Activated CD8-positive, alpha-beta memory T cell treated with anti-CD3 and anti-CD28 coated beads for 1 hour (primary cell): ENCODE measurements at places on chromosomes 13 and 19.

DNA sequence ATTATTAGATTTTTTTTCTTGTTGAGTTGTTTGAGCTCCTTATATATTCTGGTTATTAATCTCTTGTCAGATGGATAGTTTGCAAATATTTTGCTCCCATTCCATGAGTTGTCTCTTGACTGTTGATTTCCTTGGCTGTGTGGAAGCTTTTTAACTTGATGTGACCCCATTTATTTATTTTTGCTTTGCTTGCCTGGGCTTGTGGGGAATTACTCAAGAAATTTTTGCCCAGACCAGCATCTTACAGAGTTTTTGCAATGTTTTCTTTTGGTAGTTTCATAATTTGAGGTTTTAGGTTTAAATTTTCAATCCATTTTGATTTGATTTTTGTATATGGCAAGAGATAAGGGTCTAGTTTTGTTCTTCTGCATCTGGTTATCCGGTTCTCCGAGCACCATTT lies 124.7 kb downstream of the PCCA start:
- no peak for DNase-seq

DNA sequence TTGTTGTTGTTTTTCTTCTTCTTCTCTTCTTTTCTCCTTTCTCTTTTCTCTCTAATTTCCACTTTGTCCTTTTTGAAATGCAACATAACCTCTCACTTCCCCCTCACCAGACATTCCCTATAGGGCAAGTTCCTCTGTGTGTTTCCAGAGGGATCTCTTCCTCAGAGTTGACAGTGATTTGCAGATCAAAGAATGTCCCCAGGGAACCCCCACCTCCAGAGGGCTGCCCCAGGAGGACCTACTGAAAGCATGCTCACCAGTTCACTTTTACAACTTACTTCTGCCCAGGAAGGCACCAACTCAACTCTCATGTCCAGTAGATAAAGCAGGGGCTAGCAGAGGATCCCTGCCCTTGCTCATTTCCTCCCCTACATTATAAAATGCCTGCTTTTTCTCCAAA lies 1648.0 kb downstream of the PCDH9 start:
- no peak for DNase-seq

GRCh38 chr13:108708921-108709320 lies 79.5 kb downstream of the MYO16 start:
- DNase-seq = no peak

GRCh38 chr13:52994051-52994450 lies 34.6 kb upstream of the OLFM4 start:
- no peak for DNase-seq

DNA sequence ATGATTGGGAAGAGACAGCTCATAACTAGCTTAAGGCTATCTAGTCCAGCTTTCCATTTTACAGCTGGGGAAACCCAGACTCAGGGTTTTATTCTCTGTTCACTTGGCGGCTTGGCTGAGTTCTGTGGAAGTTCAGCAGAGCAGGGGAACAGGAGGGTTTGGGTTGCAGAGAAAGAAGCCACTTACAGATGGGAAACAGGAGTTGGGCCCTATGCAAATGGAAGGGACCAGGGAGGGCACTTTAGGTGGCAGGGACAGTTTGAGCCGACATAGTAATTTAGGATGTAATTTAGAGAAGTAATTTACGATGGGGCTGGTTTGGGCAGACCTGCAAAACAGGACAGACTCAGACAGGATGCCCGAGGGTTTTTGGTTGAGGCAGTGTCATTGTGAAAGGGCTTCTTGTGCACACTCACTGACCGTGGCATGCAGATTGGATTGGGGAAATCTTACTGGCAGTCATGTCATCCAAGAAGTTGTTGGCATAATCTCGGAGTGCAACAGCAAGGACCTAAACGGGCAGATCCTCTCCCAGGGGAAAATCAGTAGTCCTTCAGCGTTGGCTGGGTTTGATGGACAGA lies 47.3 kb upstream of the GPR183 start:
- no peak for DNase-seq

GRCh38 chr13:99737481-99738245 lies 233.9 kb downstream of the ZIC5 start:
- no peak for DNase-seq

DNA sequence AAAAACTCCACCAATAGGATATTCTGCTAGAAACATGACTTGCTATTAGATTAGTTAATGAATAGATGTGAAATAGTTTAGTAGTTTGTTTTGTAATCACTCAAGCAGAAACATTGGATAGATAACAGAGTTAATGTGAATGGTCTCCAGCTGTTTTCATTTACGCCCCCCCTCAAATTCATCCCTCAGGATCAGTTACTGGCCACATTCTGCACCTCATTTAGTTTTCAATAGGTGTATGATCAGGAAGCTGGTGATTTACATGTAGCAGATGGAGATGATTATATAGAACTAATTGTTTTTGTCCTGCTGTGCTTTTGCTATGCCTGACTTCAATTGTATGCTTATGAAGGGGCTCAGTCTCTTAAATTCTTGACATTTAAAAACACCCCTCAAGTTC lies 759.0 kb downstream of the SLITRK6 start:
- no peak for DNase-seq

GRCh38 chr19:34495416-34495815 lies 13.9 kb downstream of the WTIP start:
- no peak for DNase-seq

GRCh38 chr19:19465436-19466070 lies 49.8 kb downstream of the TSSK6 start:
- no peak for DNase-seq

- DNase-seq = no peak
Observed at GRCh38 chr19:23409392-23410048, 14.2 kb upstream of the ZNF91 start.

DNA sequence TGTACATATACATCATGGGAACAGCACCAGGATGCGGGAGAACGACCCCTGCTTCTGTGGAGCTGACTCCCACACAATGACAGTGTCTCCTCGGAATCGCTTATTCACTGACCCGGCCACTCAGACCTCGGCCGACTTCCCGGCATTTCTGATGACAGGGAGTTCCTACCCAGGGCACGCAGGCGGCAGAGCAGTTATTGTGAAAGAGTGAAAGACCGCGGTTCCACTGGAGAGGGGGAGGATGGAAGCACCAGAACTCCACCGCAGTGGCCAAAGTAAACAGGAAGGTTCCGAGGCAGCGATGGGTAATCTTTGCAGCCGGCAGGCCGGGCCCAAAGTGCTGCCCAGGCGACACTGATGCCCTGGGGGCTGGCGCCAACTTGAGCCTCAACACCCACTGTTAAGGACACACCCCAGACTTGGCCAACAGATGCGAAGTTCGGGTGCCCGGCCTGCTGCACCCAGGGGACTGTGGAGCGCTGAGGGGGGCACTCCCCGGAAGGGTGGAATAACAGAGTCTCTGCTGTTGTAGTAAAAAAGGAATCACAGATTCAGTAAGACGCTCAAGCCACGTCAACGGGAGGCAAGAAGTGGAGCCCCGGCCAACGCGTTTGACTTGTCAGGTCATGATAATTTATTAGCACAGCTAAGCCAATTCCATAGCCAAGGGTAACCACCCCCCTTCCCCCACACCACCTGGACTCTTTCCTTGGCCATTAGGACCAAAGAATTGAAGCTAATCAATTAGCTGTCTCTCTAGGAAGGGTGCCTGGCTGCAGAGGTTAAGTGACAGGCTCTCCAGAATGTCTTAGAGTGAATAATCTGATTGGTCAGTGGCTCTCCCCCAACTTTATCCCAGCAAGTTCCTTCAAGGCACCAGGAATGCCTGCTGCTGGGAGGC lies 5.8 kb downstream of the MLLT1 start:
- no peak for DNase-seq

DNA sequence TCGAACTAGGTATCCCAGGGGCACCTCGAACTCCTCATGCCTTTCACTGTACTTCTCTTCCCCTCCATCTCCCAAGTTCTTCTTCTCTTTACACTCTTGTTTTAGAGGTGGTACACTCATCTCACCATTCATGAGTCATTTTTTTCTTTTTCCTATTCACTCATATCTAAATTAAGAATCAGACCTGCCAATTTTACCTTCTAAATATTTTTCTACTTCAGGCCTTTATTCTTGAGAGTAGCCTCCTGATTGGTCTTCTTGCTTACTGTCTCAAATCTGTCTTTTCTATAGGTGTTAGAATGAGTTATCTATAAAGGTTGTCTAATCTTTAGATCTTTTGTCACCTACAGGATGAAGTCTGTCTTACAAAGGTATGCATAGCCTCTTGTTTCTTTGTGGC lies 20.7 kb downstream of the TDRD3 start:
- DNase-seq = no peak
